ENCODE measurements at places on chromosomes 3 and 15.

DNA sequence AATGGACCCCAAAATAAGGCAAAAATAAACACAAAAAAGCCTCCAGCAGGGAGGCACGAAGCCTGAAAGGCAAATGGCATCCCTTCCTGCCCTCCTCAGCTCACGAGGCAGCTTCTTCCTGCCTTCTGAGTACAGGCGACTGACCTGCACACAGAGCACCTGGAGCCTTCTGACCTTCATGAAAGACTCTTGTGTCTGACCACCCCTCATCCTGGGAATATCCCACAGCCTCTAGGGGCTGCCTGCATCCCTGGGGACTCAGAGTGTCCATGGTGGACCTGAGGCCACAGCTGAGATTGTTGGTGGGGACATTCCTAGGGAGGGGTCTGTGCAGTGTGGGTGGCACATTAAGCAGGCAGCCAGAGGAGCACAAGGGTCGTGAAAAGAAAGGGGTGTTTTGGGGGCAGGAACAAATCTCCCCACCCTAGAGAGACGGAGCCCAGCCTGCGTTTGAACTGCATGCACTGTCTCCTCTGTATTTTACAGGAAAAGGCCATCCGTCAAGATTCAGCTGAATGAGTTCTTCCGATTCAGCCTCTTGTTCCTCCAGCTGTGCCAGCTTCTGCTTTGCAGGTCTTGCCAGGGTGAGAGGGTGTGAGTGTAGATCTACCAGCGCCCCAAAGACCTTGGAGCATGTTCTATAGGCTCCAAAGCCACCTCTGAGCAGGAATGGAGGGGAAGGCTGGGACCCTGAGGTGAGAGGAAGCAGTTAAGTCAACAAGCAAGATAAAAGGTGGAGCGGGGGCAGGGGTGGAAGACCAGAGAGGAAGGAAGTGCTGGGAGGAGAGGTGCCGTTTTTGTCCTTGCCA lies 80.4 kb upstream of the MEF2A start:
- DNase-seq = no peak

DNA sequence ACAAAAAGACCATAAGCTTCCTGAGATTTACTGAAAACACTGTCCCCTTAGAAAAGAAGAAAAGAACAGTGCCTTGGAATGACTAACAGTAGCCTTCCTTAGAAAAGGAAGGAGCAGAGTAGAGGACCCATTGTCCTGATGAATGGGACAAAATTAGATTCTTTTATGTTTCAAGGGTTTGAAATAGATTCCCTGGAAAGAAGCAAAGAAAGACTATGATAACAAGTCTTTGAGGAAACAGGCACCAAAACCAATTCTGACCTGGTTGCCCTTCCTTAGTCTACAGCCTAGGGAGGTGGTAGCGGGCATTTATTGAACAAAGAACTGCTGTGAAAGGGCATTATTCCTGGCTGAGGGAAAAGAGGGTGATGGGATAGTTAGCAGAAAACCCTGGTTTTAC lies 1024.8 kb downstream of the TBL1XR1 start:
- no peak for DNase-seq

- no peak for DNase-seq
Measured at GRCh38 chr3:13023235-13023970, 49.8 kb downstream of the IQSEC1 start.

DNA sequence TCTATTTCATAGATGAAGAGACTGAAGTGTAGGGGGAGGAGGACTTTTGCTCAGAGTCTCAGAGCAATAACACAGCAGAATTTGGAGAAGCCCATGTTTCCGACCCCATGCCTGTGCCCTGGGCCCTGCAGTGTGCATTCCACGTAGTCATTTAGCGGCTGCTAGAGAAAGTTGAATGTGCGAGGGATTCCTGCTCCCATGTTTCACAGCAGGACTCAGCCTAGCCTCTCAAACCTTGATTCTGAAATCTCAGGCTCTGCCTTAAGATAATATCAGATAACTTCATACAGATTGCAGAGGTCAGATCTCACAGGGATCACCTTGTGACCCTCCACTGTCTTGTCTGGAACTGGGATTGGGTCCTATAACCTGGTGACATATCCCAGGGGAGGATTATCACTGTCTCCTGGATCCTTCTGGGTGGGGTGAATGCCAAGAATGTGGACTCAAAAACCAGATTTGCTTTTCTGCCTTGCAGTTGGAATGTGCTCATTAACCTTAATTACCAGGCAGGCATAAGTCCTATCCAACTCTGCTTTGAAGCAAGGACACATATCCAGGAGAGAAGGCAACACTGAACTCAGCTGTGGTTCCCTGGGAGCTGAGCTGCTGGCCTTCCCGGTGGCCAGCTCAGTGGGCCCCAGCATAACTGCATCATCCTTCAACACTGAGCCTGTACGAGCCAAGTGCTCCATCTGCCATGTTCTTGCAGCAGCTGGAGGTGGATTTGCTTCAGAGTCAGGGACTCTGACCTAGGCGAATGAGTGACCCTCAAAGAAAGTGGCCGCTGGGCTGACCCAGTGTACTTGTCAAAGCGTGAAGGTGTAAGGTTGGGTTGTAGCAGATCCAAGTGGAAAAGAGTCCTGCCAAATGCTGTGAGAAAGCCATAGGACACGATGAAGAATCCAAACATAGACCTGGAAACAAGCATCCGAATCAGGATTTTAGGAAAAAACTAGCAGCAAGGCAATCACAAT lies 43.0 kb downstream of the CTXND1 start:
- DNase-seq = no peak

GRCh38 chr15:65653341-65653740 lies 31.6 kb downstream of the SLC24A1 start:
- DNase-seq = no peak

GRCh38 chr3:141273700-141274410 lies 42.2 kb downstream of the PXYLP1 start:
- DNase-seq = no peak

DNA sequence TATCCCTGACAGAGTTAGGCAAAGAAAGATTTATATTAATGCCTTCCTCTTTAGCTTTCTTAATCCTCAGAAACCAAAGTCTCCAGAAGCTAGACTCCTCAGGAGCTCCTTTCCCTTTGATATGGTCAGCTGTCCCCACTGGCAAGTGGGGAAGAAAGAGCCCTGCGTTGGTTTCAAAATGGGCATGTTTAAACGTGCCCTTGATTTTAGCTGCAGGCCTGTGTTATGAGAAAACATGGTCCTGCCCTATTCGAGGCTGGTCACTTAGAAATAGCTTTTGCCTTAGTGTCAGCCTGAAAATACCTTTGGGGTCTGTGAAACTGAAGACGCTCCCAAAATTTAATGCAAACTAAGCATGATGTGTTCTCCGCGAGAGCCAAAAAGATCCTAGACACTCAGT lies 135.5 kb upstream of the RARB start:
- DNase-seq = no peak

- DNase-seq = peak; percentile 11
Measured at GRCh38 chr3:176872771-176873209, 324.5 kb downstream of the TBL1XR1 start.

GRCh38 chr3:10702961-10703740 lies 112.9 kb upstream of the SLC6A11 start:
- DNase-seq = no peak

- DNase-seq = no peak
Measured at GRCh38 chr3:49191741-49192140, 20.3 kb downstream of the KLHDC8B start.

GRCh38 chr15:90561344-90562244 lies 31.9 kb downstream of the CRTC3 start:
- DNase-seq = no peak

GRCh38 chr3:105832644-105833043 lies 36.2 kb downstream of the CBLB start:
- no peak for DNase-seq

DNA sequence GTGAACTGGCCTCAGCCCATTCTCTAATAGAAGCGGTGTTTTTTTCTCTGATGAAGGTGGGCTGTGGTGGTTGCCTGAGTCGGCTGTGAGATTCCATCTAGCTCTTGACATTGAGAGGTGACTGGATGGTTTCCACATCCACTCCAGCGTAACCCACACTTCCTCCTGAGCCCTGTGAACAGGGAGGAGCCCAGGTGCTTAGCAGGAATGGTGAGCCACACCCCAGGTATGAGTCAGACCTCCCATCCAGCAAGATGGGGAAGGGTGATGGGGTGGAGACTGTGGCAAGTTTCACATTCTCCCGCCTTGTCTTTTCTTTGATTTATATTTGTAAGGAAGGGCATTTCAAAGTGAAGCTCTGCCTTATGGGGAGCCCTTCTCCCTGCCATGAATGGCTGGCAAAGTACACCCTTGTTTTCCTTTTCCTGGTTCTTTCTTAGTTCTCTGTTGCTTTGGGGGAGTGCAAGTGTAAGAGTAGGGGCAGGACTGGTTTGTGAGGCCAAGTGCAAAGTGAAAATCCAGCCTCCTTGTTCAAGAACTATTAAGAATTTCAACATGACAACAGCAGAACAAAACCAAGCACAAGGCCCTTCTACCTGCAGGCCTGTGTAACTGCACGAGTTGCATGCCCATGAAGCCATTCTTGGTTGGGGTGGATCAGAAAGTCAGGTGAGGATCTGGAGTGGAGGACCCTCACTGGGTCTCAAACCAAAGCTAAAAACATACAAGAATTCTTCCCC lies 4.6 kb upstream of the TPRG1 start:
- DNase-seq = no peak

DNA sequence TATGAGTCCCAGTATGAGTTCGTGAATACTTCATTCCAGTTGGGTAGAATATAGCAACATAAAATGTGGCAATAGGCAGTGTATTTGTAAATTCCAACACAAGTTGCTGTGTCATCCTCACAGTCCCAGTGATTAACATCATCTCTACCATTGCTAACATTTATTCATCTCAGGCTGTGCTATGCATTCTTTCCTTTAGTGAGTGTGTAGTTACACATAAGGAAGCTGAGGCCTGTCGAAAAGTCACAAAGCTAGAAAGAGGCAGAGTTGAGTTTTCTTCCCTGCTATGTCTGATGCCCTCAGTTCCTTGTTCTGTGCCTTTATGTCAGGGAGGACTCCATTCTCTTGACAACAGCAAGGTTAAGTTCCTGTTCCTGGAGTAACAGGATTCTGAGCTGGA lies 96.4 kb downstream of the FNDC3B start:
- DNase-seq = no peak

DNA sequence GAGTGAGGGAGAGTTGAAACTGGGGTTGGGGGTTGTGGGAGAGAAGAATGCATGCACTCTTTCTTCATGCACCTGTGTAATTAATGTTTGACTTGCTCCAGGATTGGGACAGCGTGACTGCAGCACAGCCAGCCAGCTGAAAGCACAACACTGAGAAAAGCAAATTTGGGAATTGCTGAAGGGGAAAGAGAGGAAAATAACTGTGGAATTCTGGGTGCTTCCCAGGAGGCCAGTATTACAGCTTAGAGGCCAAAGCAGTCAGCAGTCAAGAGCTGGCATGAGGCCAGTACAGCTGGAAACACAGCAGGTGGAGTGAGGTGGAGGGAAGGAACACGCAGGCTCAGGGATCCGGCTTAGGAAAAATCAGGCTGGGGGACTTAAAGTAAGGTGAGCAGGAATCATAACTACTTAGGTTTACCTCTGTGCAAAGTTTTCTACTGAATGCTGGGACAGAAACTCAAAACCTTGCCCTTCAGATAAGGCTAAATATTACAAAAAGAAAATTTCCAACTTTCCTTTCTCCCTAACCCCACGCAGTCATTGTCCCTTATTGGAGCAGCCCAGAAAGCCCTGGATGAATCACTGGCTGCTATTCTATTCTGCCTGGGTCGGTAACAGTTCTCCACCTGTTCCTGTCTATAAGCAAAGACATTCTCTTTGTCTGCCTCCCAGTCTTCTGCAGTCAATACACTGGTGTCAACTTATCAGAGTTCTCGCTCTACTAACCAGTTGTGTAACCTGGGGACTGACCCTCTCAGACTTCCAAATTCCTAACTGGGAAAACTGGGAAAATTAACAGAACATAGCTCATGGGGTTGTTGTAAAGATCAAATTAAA lies 167.2 kb downstream of the MAGI1 start:
- no peak for DNase-seq

GRCh38 chr3:12901623-12902045 lies 60.3 kb upstream of the RPL32 start:
- DNase-seq = no peak

- peak; percentile 42 for DNase-seq
Measured at GRCh38 chr3:183033746-183034145, 53.4 kb upstream of the DCUN1D1 start.

DNA sequence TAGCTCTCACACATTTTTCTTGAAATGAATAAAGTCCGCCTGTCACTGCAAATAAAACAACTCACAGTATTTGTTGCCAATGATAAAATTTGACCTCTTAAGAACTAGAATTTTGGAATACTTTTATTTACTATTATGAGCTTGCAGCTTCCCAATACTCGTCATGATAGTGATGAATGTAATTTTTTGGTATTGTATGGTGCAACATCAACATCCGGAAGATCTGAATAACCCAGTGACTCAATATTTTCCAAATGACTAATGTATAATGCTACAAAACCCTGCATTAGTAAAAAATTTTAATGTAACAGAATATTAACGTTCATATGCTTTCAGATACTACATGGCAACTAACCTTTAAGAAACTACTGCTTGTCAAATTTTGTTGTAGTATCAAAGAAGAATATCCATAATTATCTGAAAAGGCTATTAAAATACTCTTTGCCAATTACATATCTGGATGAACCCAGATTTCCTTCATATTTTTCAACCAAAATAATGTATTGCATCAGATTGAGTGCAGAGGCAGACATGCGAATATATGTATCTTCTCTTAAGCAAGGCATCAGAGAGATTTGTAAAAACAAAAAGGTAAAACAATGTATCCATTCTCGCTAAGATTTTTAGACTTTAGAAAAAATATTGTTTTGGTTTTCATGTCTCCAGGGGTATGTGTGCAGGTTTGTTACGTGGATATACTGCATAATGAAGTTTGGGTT lies 95.3 kb downstream of the IGF2BP2 start:
- DNase-seq = peak; percentile 67

DNA sequence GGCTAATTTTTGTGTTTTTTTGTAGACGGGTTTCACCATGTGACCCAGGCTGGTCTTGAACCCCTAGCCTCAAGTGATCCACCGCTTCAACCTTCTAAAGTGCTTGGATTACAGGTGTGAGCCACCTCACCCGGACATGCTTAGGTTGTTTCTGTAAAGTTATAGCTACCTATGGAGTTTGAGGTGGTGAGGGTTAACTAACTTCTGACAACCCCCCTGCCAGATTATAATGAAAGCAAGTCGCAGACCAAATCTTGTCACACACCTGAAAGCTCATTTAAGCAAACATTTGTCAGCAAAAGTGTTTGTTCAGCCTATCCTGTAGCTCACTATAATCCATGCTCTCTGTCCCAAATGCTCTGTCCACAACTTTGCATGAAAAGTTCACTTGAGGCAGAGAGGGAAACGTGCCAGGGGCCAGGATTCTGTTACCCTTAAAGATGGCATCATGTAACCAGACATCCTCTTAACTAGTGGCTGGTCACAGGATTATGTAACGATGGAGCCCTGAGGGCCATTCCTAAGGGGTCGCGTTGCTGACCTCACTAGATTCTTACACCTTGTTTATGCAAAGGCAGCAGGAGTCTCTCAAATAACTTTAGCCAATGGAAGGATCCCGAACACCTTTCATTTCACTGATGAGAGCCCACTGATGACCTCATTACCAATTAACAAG lies 24.1 kb upstream of the SENP5 start:
- DNase-seq = no peak

DNA sequence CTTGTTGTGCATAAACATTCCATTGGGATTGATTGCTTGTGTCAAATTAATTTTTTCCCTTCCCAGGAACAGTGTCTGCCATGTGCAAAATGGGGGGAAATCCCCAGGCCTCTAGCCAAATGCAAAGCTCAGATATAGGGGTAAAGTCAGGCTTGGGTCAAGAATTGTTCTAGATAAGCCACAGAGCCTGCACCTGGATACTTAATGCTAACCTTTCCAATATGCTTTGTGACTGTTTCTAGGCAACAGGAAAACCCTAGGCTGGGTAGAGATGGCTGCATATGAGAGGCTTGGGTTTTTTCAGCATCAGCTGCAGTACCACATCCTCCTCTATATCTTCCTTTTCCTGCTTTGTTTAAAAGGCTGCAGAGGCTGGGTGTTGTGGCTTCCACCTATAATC lies 61.9 kb upstream of the ROPN1 start:
- DNase-seq = no peak
